Myocyte (in vitro differentiated cells): ENCODE measurements at places on chromosomes 16 and 17. TPM values are rescaled to one million over a fixed set of nuclear protein-coding genes. Genes with fewer than 3 reads are reported as not detected.

Gene SLC52A1
- total RNA-seq: not detected in 2 replicates

Gene LPCAT2
- 5.8 and 6.2 TPM in 2 replicates for total RNA-seq

Gene RUNDC3A
- 0.40 and 0.62 TPM in 2 replicates for total RNA-seq

Gene HOXB2
- 39.0 and 43.9 TPM in 2 replicates for total RNA-seq

GRCh38 chr16:27363246-27363632 is 38.7 kb upstream of the IL21R start:
- no peak for DNase-seq

- DNase-seq: no peak
These were observed 4.5 kb downstream of the ZNF423 start for GRCh38 chr16:49851468-49851787.

DNA sequence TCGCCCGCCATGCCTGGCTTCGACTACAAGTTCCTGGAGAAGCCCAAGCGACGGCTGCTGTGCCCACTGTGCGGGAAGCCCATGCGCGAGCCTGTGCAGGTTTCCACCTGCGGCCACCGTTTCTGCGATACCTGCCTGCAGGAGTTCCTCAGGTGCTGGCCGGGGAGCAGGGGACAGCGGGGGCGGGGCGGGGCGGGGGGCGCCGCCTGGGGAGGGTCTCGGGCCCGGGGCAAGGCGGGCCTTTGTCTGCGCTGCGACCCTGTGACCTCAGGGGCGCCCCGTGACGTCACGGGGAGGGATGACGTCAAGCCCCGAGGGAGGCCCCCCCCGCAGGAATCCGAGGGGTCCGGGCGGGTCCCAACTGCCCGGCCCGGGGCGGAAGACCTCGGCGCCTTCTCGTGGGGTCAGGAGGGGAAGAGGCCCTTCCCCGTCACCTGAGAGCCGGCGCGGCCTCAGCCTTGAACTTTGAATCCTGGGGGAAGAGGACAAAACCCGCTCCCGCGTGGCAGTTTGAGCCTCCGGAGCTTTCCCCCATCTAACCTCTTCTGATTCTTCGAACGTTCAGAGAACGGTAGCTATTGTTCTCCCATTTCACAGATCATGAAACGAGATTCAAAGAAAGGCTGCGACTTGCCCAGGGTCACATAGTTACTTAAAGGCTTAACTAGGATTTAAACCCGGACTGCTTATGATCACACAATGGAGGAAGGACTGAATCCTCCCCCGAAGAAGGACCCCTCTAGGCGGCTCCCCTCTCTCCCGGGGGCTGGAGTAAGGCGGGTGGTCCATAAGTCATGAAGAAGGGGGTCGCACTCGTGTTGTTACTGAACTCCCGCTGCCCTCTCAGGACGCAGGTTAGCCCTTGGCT is 527 bp downstream of the TRAF4 start:
- DNase-seq: peak; percentile 81

GRCh38 chr16:89412811-89413210 is 77.5 kb downstream of the ANKRD11 start:
- peak; percentile 52 for DNase-seq

DNA sequence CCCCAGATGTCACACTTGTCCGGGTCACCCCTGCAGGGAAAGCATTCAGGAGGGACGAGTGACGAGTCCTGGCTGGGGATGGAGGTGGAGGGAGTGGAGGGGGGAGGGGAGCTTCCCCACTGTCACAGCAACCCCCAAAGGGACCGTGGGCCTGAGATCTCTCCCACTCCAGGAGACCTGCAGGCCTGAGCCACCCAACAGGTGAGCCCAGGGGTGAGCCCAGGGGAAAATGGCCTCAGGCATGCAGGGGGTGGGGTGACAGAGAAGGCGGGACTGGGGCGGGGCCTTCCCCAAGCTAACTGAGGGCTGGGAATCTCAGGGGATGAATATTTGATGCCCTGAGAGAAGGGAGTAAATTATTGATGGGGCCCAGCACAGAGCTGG is 2.4 kb downstream of the USH1G start:
- DNase-seq: no peak

DNA sequence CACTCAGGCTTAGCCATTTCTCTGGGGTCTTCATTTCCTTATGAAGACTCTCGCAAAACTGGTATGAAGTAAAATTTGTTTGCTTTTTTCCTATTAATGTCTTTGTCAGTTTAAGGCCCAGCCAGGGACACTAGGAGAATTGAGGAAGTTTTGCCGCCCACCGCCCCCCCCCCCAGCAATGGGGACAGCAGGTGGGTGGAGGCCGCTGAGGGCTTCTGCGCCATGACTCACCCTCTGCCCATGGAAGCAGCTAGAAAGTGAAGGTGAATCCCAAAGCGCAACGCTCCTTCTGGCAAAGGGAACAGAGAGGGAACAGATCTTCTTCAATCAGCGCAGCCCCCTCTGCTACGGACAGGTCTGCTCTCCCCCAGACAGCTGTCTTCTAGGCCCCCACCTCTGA is 49.7 kb downstream of the MARF1 start:
- no peak for DNase-seq

GRCh38 chr17:51188271-51188833 is 22.1 kb downstream of the NME2 start:
- DNase-seq: no peak

DNA sequence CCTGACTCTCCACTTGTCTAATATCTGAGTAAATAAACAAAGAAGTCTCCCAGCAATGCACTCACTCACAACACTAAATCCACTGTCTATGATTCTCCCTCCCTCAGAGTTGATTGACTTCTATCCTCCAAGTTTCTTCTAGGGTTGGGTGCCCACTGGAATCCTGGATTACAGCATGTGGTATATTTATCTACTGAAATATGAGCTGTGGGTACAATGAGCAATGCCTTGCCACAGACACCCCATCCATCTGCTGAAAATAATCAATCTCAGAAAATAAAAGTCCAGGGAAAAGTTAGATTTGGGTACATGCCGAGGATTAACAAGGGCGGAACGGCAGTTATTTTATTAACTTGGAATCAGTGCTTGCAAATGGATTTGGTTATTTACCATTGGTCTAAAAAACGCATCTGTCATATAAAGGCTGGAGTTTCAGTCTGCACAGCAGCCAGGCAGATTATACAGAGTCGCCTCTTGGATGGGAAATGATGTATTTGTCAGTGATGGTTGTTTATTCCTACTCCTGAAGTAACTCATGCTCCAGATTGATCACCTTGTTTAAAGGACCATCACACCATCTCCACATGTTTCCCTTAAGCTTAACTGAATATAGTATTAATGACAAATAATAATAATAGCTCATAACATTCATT is 193.9 kb upstream of the SOX9 start:
- peak; percentile 88 for DNase-seq

GRCh38 chr16:75565640-75566039 is 539 bp upstream of the GABARAPL2 start:
- DNase-seq: no peak

DNA sequence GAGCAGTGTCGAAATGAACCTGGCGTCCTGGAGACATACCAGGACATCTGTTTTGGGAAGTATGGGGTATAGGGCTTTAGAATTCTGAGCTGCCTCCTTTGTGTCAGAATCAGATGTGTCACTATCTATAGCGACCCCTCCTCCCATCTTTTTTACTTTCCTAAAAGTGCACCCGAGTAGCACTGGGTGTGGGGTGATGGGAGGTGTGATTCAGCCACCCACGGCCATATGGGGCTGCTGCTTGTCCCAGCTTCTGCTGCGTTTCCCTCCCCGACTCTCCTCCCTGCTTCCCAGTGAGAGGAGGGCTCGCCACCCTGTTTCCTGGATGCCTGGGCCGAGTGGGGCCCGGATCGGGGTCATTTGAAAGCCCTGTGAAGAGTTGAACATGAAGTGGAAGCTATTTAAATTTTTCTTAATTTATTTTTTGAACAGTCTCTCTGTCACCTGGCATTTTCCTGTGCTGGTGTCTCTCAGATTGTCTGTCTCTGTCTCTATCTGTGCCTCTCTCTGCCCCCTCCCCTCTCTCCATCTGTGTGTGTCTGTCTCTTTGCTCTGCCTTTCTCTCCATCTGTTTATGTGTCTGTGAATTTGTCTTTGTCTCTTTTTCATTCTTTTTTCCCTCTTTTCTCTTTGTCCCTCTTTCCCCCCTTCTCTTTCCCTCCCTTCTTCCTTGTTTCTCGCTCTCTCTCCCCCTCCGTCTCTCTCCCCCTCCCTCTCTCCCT is 638.8 kb upstream of the EEF2KMT start:
- DNase-seq: no peak
